GM04503 (cell line): ENCODE measurements at places on chromosomes 7 and 10.

DNA sequence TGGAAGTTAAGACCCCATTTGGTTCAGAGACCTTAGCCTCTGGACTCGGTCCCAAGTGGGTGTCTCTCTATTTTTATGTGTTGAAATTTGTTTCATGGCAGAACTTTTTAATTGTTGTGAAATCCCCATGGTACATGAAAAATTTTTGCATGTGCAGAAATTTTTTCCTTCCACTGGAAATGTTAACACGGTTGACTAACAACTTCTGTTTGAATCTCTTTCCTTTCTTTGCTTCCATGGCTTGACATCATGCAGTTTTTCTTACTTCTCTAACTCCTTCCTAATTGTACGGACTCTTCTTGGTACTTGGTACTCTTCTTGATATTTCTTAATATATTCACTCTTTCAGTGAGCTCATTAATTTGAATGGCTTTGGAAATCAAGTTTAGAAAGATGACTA lies 18.3 kb downstream of the MDFIC start:
- DNase-seq: no peak

- DNase-seq: peak; percentile 93
These were observed 62.5 kb downstream of the DAGLB start for GRCh38 chr7:6385110-6385781.

GRCh38 chr10:113689057-113689456 lies 9.3 kb downstream of the CASP7 start:
- no peak for DNase-seq

DNA sequence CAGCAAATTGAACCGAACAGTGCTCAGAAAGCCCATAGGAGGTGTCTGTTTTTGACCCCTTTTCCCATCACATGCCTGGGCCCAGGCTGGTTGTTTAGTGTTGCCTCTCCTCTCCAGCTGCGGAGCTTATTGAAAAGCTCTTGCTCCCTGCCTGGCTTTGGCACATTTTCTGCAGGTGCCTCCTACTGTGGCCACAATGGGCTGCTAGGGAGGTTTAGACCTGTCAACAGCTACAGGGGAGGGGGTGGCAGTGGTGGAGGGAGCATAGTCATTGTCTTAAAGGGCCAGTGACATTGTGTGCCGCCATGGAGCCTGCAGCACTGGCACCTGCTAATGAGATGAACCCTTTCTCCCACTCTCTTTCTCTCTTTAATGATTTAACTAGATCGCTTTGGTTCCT lies 13.2 kb upstream of the ENO4 start:
- no peak for DNase-seq

DNA sequence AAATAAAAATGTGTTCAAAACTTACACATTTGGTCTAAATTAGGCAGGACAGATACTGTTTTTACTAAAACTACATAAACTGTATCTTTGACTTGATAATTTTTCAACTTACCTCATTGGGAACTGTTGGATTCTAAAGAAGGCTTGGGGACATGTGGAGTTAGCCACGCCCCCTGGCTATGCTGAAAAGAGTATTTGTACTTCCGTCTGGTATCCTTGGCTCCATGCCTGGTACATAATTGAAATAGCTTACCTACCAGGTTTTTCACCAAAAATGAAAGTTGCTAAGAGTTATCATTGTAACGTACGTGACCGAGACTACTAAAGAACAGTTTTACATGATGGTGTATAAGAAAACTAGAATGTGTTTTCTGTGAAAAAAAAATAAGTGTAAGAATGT lies 604.8 kb upstream of the IGFBP3 start:
- no peak for DNase-seq
